ENCODE measurements at places on chromosomes 12 and 14.
A peak's percentile ranks its signal among the peaks of the same experiment; 100 is the strongest.

- no peak for DNase-seq
- no peaks in the 10 kb centered on the region for H3K4me1 ChIP-seq
- H3K36me3 ChIP-seq, result no peaks in the 10 kb centered on the region
- no peak overlapping the region for H3K4me3 ChIP-seq
- H3K27me3 ChIP-seq, result peaks cover 7% of the 10 kb centered on the region
These were observed 120.5 kb upstream of the RMST start for GRCh38 chr12:97342130-97342529.

DNA sequence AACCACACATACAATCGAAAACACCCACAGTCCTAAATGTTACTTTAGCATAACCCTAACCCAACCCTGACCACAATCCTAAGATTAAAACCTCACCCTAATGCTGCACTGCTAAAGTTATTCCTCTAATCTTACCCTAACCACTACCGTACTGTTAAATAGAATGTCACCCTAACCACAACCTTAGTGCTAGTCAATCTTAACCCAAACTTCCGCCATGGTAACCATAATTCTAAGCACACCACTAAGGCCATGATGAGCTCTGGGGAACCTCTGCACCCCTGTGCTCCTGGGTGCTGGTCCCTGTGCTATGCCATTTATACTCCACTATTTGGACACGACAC lies 38.0 kb downstream of the LTBP2 start:
- no peaks in the 10 kb centered on the region for H3K27me3 ChIP-seq
- no peak for DNase-seq
- H3K4me3 ChIP-seq, result no peak overlapping the region

GRCh38 chr12:90961154-90961553 lies 6.2 kb upstream of the CCER1 start:
- no peaks in the 10 kb centered on the region for H3K27me3 ChIP-seq
- H3K36me3 ChIP-seq, result no peaks in the 10 kb centered on the region
- no peaks in the 10 kb centered on the region for H3K4me1 ChIP-seq
- no peak overlapping the region for H3K27ac ChIP-seq
- H3K4me3 ChIP-seq, result no peak overlapping the region
- no peak for DNase-seq

DNA sequence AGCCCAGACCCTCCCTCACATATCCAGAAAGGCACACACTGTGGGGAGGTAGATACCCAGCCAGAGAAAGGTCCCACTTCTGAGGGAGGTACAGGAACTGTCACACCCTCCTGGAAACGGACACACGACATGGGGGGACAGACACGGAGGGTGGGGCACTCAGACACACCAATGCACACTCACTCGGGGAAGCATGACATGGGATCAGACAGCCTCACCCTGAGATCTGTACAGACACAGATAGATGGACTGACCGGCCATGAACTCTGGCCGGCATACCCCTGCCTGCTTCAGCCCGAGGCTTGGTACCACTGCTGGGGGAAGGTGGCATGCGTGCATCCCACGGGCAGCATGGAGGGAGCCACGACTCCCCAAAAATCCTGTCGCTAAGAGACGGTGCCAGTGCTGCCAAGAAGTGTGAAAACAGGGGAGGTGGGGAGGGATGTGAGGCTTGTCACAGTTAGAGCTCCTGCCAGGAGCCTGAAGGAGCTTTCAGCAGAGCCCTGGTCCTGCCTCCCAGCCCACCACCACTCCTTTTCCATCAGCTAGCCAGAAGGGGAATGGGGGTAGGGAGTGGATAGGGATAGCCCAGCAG lies 571 bp downstream of the CPNE6 start:
- H3K4me1 ChIP-seq, result no peaks in the 10 kb centered on the region
- no peak overlapping the region for H3K4me3 ChIP-seq
- H3K27ac ChIP-seq, result no peak overlapping the region

DNA sequence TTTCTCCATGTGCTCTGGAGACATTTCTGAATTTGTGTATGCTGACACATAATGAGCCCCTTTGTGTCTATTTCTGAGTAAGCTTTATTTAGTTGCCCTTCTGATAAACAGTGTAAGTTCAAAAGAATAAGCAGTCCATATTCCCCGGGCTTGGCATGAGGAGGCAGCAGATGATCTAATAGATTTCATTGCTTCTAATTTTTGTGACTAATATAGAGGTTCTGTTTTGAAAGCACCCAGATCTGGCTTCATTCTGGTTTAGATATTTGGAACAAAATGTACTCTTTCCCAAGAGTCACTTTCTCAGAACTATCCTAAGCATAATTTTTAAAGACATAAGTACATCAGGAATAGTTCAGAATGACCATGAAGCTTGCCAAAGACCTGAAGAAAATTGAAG lies 290.9 kb downstream of the BTG1 start:
- H3K27ac ChIP-seq, result no peak overlapping the region
- H3K36me3 ChIP-seq, result no peaks in the 10 kb centered on the region
- H3K4me1 ChIP-seq, result no peaks in the 10 kb centered on the region
- H3K27me3 ChIP-seq, result no peaks in the 10 kb centered on the region

GRCh38 chr14:74867673-74868072 lies 8.3 kb downstream of the PROX2 start:
- no peaks in the 10 kb centered on the region for H3K4me1 ChIP-seq
- no peaks in the 10 kb centered on the region for H3K36me3 ChIP-seq
- no peak overlapping the region for H3K27ac ChIP-seq
- peaks cover 30% of the 10 kb centered on the region for H3K27me3 ChIP-seq
- H3K4me3 ChIP-seq, result no peak overlapping the region

DNA sequence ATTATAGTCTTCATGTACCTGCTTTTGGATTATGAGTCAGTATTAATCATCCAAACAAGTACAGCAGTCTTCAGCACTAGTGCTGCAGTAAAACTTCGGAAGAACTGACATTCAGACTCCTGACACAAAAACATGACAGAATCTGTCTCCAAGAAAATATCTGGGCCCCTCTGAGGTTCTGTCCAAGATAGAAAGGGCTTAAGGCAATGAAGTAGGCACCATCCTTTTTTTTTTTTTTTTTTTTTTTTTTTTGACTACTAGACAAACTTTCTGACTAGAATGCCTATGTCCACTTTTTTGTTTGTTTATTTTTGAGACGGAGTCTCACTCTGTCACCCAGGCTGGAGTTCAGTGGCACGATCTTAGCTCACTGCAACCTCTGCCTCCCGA lies 112.5 kb downstream of the MED13L start:
- H3K27me3 ChIP-seq, result no peaks in the 10 kb centered on the region
- DNase-seq, result no peak
- H3K36me3 ChIP-seq, result no peaks in the 10 kb centered on the region
- peak overlapping the region; percentile 67 for H3K27ac ChIP-seq
- peaks cover 30% of the 10 kb centered on the region for H3K4me1 ChIP-seq
- peak overlapping the region; percentile 31 for H3K4me3 ChIP-seq

DNA sequence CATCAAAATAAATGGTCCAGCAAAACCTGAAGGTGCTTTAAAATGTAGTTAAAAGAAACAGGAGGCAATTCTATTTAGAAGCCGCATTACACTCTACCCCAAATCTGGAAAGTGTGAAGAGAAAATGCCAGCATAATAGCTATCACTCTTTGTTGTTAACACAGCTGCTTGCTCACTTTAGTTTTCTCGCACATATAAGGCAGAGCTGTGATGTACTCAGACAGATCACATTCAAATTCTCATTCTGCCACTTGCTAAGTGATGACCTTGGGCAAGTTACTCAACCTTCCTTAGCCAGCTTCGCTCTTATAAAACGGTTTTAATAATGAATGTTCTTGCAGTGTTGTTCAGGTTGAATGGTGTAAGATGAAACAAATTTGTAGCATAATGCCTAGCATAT lies 56.0 kb upstream of the MGAT4C start:
- no peak for DNase-seq
- no peaks in the 10 kb centered on the region for H3K4me1 ChIP-seq
- H3K27ac ChIP-seq, result no peak overlapping the region
- no peak overlapping the region for H3K4me3 ChIP-seq

DNA sequence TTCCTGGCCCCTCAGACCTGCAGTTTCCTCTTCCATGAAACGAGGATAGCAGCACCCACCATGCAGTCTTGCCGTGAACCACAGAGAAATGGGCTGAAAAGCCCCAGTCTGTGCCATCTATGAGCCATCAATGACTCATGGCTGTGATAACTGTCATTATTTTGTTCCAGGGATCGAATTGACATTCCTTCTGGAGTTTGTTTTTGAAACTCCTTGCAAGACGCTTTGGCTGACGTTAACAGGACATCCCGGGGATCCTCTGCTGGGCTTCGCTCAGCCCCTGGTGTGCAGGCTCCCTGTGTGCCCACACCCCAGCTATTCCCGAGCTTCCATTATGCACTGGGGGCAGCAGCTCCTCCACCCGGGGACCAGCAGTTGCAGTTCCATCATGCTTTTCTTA lies 33.8 kb downstream of the MMAB start:
- no peaks in the 10 kb centered on the region for H3K4me1 ChIP-seq
- no peak overlapping the region for H3K4me3 ChIP-seq
- DNase-seq, result no peak
- H3K27ac ChIP-seq, result no peak overlapping the region
- H3K36me3 ChIP-seq, result no peaks in the 10 kb centered on the region

- H3K27ac ChIP-seq, result no peak overlapping the region
- DNase-seq, result no peak
- H3K4me1 ChIP-seq, result no peaks in the 10 kb centered on the region
- no peaks in the 10 kb centered on the region for H3K36me3 ChIP-seq
- H3K4me3 ChIP-seq, result no peak overlapping the region
These were observed 22.8 kb upstream of the CEBPE start for GRCh38 chr14:23141706-23142444.

- H3K27me3 ChIP-seq, result no peaks in the 10 kb centered on the region
- no peaks in the 10 kb centered on the region for H3K4me1 ChIP-seq
- H3K27ac ChIP-seq, result no peak overlapping the region
- DNase-seq, result no peak
- no peak overlapping the region for H3K4me3 ChIP-seq
- no peaks in the 10 kb centered on the region for H3K36me3 ChIP-seq
These were observed 52.5 kb upstream of the RESF1 start for GRCh38 chr12:31906557-31907301.

DNA sequence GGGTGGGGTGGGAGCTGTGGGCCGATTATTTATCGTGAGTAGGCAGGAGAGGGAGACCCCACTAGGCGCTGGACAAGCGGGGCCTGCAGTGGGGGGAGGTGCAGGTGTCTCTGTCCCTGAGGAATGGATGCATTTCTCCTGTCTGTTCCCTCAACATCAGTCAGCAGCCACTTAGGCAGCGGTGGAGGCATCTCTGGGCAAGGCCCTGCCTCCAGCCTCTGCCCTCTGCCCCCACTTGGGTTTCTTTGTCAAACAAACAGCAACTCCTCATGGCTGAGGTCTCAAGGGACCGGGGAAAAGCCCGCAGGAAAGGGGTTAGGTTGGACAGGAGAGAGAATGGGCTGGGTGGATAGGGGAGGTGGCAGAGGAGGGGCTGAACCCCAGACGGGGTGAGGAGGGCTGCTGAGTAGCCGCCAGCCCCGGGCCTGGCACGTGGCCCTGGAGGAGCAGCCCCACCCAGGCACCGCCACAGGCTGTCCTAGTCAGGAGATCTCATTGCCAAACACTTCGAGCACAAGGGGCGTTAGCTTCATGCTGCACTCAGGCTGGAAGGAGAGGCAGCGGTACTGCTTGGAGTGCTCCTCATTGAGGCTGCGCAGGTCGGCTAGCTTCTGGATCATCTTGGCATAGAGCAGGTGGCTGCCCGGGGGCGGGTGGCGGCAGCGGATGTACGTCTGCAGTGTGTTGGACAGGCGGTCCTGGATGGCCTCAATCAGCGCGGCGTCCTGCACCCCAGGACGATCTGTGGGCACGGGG lies 24.7 kb upstream of the HDAC7 start:
- H3K4me3 ChIP-seq, result no peak overlapping the region
- H3K36me3 ChIP-seq, result no peaks in the 10 kb centered on the region
- H3K4me1 ChIP-seq, result no peaks in the 10 kb centered on the region
- DNase-seq, result no peak
- no peak overlapping the region for H3K27ac ChIP-seq

DNA sequence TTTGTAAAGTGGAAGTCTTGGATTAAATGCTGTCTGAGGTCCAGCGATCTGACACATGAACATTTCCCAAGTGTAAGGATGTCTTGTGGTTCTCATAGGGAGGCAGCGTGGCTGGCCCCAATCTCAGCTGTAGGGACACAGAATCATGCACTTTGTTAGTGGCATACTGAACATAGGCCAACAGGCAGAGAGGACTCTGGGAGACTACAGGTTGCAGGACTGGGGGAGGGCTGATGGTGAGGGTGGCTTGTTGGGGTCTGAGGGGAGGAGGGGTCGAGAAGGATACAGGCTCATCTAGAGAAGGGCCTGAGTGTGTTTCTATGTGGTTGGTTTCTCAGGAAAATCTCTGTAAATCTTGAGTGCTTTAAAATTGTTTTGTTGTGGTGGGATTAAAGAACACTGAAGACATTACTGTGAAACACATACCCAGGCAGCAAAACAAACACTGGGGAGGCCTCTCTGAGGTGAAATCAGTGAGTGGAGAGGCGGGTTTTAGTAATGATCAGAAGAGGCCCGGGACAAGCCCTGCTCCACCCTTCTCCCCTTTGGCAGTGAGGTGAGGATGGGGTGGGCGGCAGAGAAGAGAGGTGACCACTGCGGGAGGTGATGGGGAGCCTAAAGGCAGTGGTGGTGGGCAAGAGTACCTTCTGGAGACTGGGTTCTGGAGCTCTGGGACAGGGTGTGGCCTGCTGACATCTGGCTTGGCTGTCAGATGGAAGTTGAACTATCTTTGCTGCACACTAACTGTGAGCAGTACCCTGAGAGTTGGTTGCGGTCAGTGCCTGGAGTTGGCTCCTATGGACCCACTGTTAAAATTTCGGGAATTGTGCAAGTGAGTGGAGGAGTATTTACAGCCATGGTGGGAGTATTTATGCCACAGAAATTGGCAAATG lies 3.3 kb downstream of the NYNRIN start:
- H3K4me3 ChIP-seq, result no peak overlapping the region
- no peak overlapping the region for H3K27ac ChIP-seq
- DNase-seq, result no peak
- H3K27me3 ChIP-seq, result no peaks in the 10 kb centered on the region
- H3K36me3 ChIP-seq, result peaks cover 12% of the 10 kb centered on the region

GRCh38 chr14:69716478-69717187 lies 50.3 kb upstream of the SRSF5 start:
- no peak overlapping the region for H3K27ac ChIP-seq
- H3K4me1 ChIP-seq, result no peaks in the 10 kb centered on the region
- H3K36me3 ChIP-seq, result peaks cover 12% of the 10 kb centered on the region
- DNase-seq, result no peak
- H3K4me3 ChIP-seq, result no peak overlapping the region
- no peaks in the 10 kb centered on the region for H3K27me3 ChIP-seq

GRCh38 chr14:65019944-65020566 lies 33.4 kb downstream of the FNTB start:
- no peak overlapping the region for H3K27ac ChIP-seq
- no peak overlapping the region for H3K4me3 ChIP-seq
- no peaks in the 10 kb centered on the region for H3K27me3 ChIP-seq
- no peaks in the 10 kb centered on the region for H3K4me1 ChIP-seq

DNA sequence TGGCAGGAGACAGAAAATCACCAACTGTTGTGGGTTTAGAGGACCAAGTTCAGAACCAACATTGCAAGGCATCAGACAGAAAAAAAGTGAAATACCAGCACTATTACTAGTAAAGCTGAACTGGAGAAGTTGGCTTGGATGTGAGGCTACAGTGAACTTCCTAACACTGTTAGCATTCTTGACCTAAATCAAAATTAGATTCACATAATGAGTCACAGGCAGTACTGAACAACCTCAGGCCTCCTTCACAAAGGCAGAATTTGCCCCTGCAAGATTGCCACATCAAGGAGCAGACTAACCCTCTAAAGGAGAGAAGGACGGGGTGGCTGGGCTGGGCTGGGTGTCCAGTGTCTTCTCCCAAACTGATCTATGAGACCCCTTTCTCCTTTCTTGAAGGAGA lies 539.7 kb downstream of the SNAPC1 start:
- no peak for DNase-seq
- no peak overlapping the region for H3K4me3 ChIP-seq
- H3K27ac ChIP-seq, result no peak overlapping the region
- H3K4me1 ChIP-seq, result peaks cover 51% of the 10 kb centered on the region
